ENCODE measurements at places on chromosomes 7 and 10. TPM values are rescaled to one million over a fixed set of nuclear protein-coding genes. Genes with fewer than 3 reads are reported as not detected.

HELLS gene
- total RNA-seq = 3.2 TPM

TMEM60 gene
- total RNA-seq = 7.6 TPM

HABP2 gene
- not detected for total RNA-seq

PLEKHS1 gene
- total RNA-seq = not detected

CNNM2 gene
- total RNA-seq = 3.7 TPM
